Sciatic nerve (tissue), 2 donors: ENCODE measurements at places on chromosomes 13 and 19. TPM values are rescaled to one million over a fixed set of nuclear protein-coding genes. Genes with fewer than 3 reads are reported as not detected.

DNA sequence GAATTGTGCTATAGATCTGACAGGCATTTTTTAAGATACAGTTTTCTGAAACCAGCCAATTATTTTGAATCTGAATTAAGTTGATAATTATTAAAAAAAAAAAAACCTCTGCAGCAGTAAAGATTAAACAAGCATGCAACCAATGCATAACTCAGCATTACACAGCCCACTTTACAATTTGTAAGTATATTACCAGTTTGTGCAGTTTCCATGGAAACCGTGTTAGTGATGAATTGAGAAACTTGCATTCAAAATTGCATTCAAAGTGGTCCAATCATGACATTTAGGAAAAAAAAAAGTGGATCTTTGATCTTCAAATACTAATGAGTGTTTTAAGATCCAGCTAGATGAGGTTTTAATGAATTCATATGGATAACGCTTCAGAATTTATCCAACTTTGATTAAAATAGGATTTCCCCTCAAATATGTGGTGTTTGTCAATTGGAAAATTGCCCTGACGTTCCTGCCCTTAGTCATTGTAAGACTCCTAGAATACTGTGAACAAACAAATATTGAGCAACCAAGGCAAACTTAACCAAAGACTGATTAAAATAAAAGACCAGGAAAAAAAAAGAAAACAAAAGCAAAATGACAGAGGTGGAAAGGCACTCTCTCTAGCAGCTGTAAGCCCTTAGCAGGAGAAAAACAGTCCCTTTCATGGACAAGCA, 314.8 kb upstream of the MAB21L1 start:
- DNase-seq = no peak

GRCh38 chr19:29796173-29796573, 15.6 kb upstream of the CCNE1 start:
- DNase-seq = no peak

GRCh38 chr13:35771898-35772297, 295.4 kb upstream of the MAB21L1 start:
- no peak for DNase-seq

DNA sequence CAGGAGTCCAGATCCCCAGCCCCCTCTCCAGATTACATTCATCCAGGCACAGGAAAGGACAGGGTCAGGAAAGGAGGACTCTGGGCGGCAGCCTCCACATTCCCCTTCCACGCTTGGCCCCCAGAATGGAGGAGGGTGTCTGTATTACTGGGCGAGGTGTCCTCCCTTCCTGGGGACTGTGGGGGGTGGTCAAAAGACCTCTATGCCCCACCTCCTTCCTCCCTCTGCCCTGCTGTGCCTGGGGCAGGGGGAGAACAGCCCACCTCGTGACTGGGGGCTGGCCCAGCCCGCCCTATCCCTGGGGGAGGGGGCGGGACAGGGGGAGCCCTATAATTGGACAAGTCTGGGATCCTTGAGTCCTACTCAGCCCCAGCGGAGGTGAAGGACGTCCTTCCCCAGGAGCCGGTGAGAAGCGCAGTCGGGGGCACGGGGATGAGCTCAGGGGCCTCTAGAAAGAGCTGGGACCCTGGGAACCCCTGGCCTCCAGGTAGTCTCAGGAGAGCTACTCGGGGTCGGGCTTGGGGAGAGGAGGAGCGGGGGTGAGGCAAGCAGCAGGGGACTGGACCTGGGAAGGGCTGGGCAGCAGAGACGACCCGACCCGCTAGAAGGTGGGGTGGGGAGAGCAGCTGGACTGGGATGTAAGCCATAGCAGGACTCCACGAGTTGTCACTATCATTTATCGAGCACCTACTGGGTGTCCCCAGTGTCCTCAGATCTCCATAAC, at the start of gene APOE:
APOE (plus strand) TSS at position 360 of the 724 bp plus-strand sequence. CDS start 829 bp downstream, outside the sequence.
- DNase-seq = no peak

DNA sequence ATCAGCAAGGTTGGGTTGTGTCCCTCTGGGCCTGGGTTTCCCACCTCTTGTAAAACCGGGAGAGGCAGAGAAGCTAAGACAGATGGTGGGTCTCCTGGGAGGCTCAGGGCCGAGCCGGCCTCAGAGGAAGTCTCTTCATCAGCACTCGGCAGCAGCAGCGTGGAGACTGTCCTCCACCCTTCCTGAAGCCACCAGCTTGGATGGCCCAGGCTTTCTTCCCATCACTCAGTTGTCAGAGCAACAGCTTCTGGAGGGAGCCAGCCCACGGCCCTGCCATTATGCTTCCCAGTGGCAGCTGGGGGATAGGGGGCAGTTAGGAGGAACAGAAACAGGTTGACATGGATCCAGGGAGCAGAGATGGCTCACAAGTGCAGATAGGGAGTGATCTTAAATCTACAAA, 191.0 kb downstream of the KATNAL1 start:
- DNase-seq = no peak

DNA sequence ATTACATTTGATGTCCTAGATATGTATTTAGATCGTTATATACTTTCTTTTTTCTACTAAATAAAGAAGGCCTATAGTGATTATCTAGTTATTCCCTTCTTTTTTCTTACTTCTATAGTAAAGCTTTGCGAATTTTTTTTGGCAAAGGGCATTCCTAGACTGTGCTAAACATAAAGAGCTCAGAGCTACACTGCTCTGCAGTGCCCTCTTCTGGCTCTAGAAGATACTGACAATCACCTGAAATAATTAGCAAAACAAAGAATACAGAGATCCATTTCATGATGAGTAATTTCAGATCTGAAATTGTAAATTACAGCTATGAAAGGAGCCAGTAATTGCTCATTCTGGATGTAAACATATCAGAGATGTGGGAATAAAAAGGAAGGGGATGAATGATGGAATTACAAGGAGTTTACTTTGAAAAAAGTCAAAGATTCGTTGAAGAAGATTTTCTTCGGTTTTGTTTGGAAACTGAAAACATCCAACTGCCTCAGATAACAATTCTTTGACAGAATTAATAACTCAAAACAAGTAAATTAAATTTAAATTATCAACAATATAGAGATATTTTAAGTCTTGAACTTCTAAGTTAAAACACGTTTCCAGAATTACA, 288.5 kb downstream of the NALCN start:
- no peak for DNase-seq

The WDR83 gene
- 12.3 TPM for total RNA-seq
